ENCODE measurements at places on chromosomes 4 and X.
A peak's percentile ranks its signal among the peaks of the same experiment; 100 is the strongest.

GRCh38 chrX:17494216-17494615 lies 119.2 kb downstream of the NHS start:
- no peak for DNase-seq

GRCh38 chr4:143025081-143025704 lies 159.5 kb upstream of the USP38 start:
- DNase-seq, result no peak

- DNase-seq, result no peak
Measured at GRCh38 chr4:95732061-95732460, 107.8 kb upstream of the PDHA2 start.

- no peak for DNase-seq
Measured at GRCh38 chrX:133923548-133923947, 61.8 kb downstream of the GPC3 start.

- no peak for DNase-seq
Measured at GRCh38 chr4:155735496-155735895, 23.3 kb upstream of the GUCY1B1 start.

GRCh38 chr4:154686838-154687237 lies 57.0 kb upstream of the LRAT start:
- DNase-seq, result no peak

DNA sequence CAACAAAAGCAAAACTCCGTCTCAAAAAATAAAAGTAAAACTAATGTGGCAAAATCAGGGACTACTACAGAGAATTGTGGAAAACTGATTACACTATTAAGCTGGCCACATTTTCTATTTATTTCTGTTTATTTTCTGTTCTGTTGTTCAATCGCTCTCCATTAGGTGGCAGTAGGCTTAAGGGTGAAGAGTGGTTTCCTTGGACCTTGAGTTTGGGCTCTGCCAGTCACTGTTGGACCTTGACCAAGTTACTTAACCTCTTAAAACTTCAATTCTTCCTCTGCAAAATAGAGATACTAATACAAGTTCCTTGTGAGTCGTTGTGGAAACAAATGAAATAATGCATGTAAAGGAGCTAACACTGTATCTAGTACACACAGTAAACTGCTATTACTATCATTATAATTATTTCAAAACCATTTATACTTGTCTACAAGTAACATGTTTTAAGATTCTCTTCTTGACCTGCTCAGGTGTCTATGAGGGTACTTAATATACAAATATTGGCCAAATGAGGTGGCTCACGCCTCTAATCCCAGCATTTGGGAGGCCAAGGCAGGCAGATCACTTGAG lies 15.2 kb downstream of the HSD17B11 start:
- DNase-seq, result peak; percentile 44

- DNase-seq, result no peak
Measured at GRCh38 chr4:123596805-123597204, 200.2 kb downstream of the SPRY1 start.

GRCh38 chr4:156892805-156893204 lies 78.8 kb downstream of the PDGFC start:
- no peak for DNase-seq

DNA sequence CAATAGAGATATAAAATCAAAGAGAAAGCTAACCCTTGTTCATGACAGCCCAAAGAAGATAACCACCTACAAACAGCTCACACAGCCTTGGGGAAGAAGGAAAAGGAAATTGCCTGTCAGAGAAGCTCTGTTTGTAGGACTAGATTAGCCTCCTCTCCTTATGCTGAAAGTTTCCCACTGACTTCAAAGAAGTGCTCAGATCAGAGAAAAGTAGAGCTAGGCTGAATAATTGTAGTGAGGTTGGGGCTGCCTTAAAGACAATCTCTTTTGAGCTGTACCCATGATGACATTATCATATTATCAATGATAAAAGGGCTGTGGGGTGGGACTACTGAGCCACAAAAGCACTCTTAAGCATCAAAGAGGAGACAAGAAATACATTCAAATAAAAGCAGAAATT lies 223.0 kb upstream of the GALNT7 start:
- DNase-seq, result no peak

DNA sequence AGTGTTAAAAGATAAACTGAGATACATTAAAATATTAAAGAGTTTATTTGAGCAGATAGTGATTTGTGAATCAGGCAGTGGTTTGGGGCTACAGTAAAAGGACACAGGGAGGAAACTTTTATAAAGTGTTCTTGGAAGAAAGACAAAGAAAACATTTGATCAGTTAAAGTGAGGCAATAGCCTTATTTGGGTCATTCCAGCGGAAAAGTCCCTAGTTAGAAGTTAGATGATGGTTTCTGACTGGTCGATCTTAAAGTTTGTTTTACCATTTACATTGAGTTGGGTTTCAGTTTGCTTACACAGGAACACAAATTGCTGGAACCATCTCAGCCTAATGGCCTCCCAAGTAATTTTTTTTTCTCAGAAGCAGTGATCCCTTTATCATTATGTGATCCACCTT lies 69.7 kb downstream of the PPP1R2C start:
- DNase-seq, result no peak

DNA sequence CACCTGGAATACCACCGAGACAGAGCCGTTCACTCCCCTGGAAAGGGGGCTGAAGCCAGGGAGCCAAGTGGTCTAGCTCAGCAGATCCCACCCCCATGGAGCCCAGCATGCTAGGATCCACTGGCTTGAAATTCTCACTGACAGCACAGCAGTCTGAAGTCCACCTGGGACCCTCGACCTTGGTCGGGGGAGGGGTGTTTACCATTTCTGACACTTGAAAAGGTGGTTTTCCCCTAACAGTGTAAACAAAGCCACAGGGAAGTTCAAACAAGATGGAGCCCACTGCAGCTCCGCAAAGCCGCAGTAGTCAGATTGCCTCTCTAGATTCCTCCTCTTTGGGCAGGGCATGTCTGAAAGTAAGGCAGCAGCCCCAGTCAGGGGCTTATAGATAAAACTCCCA lies 243.2 kb downstream of the RASL11B start:
- DNase-seq, result no peak

- DNase-seq, result no peak
Measured at GRCh38 chr4:126731062-126731461, 901.7 kb upstream of the INTU start.

DNA sequence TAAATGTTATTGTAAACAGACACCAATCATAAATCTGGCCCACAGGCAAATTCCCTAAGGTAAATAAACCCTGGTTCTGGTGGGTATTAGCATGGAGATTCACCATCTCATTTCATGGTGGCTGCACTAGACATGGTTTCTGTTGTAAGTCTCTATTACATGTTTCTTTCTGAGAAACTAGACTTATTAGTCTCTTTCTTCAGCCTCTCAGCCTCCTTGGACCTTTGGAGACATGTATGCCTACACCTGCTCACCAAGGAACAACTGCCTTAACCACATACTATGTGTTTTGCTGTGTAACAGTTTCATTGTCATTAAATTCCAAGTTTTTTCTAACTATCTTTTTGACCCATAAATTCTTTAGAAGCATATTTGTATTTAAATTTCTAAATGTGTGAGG lies 13.1 kb downstream of the DDIT4L start:
- no peak for DNase-seq

DNA sequence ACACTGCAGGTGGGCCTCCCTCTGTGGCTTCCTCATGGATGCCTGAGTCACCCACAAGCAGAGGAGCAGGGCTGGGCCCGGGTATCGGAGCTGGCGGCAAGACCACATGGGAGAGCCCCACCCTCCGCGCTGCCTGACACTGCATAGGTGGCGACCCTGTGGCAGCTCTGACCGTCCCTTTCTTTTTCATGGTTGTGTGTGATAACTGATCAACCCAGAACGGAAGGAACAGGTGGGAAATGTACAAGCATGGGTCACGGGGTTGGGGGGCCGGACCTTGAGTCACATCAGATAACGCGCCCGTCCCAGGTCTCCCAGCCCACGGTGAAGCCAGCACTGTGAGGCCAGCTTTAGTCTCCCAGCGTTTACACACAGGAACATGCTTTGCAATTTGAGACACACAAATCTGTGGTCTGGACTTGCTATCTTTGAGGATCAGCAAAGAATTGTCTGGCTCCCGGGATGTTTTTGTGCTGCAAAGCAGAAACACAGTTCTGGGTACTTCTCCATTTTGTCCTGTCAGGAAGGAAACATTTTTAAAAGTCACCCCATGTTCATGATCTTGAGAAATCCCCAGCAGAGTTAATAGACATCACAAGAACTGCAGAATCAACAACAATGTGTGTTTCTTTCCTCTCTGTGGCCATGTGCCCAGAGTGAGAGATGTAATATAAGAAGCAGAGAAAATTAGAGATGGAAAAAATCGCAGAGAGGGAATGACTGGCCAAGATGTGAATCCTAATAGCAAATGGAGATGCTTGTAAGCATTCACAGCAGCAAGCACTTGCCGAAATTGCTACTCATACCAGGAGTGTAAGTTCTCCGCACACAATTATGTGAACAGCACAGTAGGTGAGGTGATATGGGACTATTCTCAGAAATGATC lies 70.1 kb upstream of the CBR4 start:
- DNase-seq, result no peak

DNA sequence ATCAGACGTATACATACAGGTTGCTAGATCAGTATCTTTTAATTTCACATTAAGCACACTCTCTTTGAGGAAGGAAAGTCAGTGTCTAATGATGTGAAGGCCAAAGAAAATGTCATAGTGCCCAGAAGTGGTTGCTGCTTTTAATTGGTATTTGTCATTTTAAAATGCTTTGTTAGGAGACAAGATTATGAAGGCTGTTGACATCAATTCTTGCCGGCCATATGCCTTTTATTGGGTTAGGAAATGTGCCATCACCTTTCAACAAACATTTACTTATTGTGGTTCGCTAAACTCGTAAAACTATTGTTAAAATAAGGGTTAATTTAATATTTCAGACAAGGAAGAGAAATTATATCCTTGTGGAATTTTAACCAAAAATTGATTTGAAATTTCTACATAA lies 32.2 kb downstream of the NFKB1 start:
- DNase-seq, result no peak

GRCh38 chrX:118179161-118179560 lies 62.6 kb upstream of the KLHL13 start:
- DNase-seq, result no peak

GRCh38 chrX:39158801-39159657 lies 357.8 kb downstream of the MID1IP1 start:
- DNase-seq, result no peak

GRCh38 chr4:176034499-176034898 lies 31.1 kb upstream of the WDR17 start:
- peak; percentile 19 for DNase-seq

GRCh38 chr4:76558396-76559235 lies 123.6 kb downstream of the SHROOM3 start:
- DNase-seq, result no peak

DNA sequence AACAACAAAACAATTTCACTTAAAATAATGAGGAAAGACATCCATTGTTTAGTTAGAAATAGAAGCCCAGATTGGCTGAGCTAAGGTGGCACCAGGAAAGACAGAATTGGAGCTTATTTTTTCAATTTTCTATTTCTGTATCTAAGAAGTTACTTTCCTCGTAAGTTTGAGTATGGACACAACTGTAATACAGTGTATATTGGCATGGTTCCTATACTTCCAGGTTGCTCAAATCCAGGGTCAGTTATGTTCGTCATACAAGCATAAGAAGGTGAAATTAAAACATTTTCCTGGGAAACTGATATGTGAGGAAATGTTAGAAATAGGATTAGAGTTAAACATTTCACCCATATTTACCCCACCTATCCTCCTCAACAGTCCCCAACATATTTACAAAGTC lies 170.4 kb upstream of the AGA start:
- DNase-seq, result no peak

- no peak for DNase-seq
Measured at GRCh38 chr4:98516042-98516440, 142.4 kb downstream of the TSPAN5 start.

- DNase-seq, result no peak
Measured at GRCh38 chr4:21664355-21664754, 284.2 kb downstream of the KCNIP4 start.

DNA sequence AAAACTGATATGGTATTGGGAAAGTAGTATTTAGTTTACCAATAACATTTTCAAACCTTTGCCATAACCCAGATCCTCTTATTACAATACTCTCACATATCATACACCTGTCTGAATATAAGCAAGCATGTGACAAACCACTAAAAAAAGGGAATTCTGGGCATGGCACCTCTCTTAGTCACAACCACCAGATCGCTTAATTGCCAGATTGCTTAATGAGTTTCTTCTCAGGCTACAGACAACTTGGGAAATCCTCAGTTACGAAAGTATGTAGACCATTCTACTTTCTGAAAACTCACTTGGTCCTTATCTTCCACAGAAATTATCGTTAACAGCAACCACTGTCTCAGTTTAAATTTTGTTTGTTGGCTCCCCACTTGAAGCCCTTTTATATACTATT lies 2.1 kb downstream of the NAF1 start:
- DNase-seq, result no peak
